ENCODE measurements at places on chromosomes 12 and 14.

DNA sequence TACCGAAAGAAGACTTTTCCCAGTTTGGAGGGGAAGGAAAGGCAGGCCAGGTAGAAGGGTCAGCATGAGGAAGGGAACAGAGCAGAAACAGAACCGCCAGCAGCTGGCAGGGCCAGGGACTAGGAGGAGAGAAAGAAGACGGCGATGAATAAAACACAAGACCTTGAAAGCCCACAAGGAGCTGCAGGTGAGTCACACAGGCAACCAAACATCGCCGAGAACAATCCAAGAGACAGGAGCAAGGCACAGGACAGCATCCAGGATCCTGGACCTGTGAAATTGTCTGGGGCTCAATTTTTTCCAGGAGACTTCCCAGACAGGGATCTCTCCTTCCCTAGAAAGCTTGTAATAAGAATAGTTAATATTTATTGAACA, 47.3 kb downstream of the NUAK1 start:
- DNase-seq: no peak

- DNase-seq: no peak
Measured at GRCh38 chr14:101776344-101776743, 14.8 kb downstream of the PPP2R5C start.

DNA sequence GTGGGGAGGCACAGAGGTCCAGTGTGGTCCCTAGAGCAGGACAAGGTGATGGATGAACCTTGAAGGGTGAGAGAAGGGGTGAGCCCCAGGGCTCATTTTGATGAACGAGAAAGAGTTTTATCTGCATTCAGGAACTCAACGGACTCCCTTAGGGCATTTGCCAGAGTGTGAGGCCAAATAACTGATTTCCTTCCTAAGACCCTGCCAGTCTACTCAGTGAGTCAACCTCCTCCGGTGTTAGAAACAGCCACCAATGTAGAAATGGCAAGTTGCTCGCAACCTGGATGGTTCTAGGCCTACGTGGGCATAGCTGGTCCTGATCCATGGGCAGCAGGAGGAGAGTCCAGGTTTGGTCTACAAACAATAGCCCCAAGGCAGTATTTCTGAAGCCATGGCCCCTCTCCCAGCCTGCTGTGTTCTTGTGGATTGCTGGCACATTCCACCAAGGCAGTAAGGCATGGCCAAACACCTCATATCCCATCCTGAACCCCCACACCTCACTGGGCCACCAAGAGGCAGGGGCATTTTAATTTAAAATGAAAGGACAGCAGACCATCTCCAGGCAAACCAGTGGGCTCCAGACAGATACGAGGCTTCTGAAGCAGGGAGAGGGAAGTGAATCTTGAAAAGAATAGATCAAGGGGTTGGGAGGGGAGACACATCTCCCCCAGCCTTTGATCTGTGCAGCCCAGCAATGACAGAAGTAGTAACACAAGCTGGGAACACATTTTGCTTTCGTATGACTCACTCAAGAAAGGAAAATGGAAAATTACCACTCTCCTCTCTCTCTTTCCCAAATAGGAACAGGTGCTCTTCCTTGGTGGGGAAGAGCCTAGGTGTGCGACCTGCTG, 25.4 kb upstream of the TESC start:
- DNase-seq: no peak

DNA sequence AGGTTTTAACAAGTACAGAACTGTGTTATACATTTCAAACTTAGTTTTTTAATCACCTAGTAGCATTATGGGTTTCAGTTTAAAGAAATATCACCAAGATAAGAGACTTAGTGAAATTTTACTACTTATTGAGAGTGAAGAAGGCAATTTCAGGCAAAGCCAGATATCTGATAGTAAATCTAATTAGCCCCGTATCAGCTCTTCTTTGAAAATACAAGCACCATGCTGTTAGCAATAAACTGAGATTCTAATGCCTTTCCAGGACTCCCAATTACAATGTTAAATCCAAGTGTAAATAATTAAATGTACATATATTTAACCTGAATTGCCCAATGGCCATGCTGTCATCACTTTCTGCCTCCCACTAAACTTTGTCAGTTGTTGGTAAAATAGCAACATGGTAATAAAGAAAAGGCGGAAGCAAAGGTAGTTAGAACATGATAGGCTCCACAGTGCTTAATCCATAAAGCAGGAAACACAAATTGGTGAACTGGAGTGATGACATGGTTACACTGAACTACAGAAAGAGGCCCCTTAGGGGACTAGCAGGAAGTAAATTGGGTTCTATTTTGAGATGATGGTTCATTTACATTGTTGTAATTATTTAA, 646.1 kb downstream of the C12orf50 start:
- no peak for DNase-seq

DNA sequence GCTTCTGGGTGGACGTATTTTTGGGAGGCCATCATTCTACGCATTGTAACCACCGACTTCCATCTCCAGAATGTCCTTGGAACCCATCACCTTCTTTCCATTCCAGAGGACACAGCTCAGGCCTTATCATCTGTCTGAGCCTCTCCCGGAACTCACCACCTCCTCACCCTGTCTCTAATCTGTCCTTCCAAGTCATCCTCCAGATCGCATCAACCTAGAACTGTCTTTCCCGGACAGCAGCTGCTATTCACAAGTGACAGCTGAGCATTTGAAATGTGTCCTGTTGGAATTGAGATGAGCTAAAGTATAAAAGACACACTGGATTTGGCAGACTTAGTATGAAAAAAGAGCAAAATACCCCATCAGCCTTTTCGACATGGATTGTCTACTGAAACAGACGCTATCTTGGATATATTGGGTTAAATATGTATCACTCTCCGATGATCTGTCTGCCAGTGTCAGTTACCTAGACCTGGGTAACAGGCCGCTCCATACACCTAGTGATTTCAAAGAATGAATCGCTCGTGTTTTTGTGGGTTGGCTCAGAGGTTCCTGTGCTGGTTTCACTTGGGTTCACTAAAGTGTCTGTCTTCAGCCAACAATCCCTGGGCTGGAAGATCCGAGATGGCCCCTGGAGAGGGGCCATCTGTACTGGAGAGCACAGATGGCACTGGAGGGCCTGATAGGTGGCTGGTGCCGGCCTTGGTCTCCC, 104.4 kb upstream of the RFLNA start:
- no peak for DNase-seq

DNA sequence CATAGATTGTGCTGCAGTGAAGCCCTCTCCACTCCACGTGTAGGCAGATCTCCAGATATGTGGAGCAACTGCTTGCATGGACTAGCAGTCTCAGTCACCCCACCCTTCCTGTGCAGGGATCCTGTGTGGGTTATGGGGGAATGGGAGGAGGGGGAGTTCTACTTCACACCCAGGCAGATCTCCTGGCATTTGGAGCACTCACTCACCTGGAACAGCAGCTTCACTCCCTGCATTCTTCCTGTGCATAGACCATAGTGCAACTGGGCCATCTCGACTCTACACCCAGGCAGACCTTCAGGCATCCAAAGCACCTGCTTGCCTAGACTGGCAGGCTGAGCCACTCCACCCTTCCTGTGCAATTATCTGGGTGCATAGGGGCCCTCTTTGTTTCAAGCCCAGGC, 96.0 kb upstream of the PCED1B start:
- DNase-seq: no peak

GRCh38 chr12:94649349-94650142, 811 bp downstream of the TMCC3 start:
- DNase-seq: no peak

- DNase-seq: peak; percentile 72
Measured at GRCh38 chr14:101707068-101707842, 54.3 kb upstream of the PPP2R5C start.

DNA sequence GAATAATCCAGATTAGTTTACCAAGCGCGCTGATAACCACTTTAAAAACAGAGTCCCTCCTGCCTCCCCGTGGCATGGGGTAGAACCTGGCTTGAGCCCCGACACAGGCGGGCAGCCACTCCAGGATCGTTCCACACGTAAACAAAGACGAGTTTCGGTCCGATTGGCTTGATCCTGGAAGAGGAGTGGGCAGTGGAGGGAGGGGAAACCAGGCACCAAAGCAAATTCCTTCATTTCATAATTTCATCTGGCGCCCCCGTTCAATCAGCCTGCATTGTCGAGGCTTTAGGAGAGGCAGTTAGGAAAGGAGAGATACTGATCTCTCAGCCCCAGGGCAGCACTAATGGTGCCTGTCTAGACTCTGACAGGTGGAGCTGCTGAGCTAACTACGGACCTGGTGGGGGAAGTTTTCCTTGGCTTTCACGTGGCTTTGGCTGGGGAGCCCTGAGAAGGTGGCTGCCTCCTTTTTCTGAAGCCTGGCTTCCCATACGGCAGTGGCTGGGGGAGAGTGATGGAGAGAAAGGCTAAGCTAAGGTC, 751 bp upstream of the GPRC5A start:
- DNase-seq: no peak

DNA sequence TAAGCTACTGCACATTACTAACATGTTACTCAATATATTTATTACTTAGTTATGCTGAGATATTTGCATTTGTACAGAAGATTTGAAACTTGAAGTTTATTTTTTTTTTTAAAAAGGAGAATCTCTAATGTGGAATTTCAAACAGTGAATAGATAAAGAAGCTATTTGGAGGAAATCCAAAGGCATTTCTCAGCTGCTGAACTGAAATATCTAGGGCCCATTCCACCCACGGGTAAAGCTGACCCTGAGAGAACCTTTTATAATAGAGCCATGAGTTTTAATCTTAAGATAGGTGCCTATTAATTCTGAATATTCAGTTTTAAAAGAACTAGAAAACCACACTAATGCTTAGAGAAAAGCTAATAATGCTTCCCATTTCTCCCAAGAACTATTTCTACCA, 225.4 kb upstream of the CAND1 start:
- DNase-seq: no peak

DNA sequence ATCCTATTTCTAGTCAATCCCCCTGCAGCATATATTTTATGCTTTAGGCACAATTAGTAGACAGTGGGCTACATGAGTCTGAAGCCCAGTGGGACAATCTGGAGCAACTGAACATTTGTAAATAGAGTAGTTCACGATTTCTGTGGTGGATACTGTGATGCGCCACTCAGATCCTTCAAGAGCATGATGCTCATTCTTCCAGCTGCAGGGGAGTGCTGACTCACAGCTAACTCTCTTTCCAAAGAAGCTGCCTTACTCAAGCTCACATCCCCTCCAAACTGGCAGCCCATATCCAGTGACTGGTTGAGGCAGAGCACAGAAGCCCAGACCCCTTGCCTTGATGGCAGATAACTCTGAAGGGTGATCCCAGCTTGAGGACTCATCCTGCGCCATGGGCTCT, 224.2 kb upstream of the EEA1 start:
- no peak for DNase-seq

DNA sequence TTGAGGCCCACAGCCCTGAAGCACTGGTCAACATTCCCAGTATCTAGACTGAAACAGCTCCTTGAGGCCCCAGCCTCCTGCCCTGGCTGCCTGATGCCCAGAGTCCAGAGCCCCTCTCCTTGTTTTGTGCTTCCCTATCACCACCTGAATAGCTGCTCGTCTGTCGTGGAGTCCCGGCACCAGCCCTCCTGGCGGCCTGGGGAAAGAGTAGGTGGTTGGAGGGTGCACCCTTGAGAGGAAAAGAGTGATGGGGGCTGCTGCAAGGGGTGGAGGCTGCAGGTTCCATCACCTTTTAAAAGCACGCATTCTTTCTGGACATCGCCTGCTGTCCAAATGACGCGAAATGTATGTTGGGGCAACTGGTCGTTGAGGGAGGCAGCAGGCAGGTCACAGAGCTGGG, 3.2 kb downstream of the RABGGTA start:
- DNase-seq: no peak

GRCh38 chr12:5481645-5482044, 49.7 kb downstream of the NTF3 start:
- DNase-seq: no peak

DNA sequence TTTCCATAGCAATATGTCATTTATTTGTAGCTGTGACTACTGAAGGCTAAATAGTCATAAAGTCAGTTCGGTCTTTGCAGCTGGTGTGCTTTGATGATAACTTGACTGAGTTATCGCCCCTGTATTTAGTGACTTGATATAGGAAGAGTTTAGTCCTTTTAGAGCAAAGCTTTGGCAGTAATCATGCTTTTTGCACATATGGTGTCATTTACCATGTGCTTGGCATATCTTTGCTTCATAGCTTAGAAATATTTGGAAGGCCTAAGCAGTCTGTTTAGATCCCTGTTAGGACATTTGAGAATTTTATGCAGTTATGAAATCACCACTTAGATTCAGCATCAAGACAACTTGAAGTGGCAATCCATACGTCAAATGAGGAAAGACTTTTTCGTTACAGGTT, 31.6 kb downstream of the POLR3B start:
- no peak for DNase-seq

- DNase-seq: no peak
Measured at GRCh38 chr14:102923201-102923924, 900 bp downstream of the AMN start.

DNA sequence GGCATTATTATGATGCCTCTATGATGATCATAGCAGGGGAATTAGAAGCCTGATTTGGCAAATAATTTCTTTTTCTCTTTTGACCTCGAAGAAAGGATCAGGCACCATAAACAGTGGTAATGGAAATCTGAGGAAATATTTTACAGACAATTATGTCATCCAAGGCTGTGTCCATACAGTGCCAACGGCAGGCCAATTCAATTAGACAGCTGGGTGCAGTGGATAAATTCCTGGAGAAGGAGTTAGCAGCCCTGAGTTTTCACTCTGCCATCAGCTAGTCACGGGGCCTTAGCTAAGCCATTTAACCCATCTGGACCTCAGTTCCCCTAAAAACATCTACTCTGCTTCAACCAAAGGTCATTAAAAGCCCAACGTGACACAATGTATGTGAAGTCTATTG, 4.1 kb downstream of the TPH2 start:
- no peak for DNase-seq

GRCh38 chr12:38508246-38508645, 191.7 kb downstream of the ALG10B start:
- DNase-seq: no peak

DNA sequence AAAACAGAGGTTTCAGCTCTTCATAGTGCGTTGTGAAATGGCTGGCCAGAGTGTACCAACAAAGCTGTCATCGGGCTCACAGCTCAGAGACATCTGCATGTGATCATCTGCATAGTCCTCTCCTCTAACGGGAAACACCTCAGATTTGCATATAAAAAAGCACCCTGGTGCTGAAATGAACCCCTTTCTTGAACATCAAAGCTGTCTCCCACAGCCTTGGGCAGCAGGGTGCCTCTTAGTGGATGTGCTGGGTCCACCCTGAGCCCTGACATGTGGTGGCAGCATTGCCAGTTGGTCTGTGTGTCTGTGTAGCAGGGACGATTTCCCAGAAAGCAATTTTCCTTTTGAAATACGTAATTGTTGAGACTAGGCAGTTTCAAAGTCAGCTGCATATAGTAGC, 14.3 kb upstream of the PAPLN start:
- DNase-seq: no peak

- DNase-seq: no peak
Measured at GRCh38 chr12:112115259-112116045, 6.9 kb upstream of the NAA25 start.

DNA sequence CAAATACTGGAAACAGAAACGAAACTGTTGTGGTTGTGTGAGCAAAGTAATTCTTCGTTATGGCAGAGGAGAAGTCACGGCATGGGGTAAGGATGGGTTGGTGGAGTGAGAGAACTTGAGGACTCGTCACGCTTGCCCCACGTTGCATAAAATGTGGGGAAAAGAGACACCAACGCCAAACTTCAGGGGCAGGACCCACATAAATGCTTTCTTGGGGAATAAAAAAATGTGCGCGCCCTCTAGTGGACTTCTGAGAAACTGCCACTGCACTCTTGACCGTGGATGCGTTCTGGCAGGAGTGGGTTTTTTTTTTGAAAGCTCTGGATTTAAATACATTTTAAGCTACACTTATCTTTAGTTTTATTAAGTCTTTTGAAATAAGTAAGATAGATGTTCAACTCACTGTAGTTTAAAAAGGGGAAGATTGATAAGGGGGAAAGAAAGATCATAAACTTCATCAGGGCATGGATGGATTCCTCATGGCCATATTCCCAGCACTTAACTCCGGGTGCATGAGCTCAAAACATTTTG, 4.1 kb upstream of the IGF1 start:
- DNase-seq: peak; percentile 24

Data from SHP77 treated with DMSO at 0.1 percent for 48 hours (cell line).